OCI-M1 (cell line): ENCODE measurements at places on chromosomes 2 and 18.

GRCh38 chr2:135555311-135555710 lies 24.0 kb downstream of the R3HDM1 start:
- peak; percentile 34 for DNase-seq

DNA sequence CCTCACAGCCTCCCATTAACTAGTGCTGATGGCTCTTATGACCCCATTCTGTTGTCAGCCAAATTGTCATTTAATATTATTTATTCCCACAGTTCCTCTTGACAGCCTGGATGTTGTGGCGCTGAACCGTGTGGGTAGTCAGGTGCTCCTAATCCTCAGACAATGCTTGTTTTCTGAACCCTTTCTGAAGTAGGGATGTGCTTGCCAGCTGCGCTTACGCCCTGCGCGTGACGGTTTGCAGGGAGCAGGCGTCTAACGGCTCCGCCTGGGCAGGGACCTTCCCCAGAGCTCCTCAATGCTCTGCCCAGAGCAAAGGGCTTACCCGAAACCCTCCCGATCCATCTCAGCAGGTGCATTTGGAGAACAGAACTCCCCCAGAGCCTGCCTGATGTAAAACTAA lies 358.2 kb upstream of the MYT1L start:
- no peak for DNase-seq

DNA sequence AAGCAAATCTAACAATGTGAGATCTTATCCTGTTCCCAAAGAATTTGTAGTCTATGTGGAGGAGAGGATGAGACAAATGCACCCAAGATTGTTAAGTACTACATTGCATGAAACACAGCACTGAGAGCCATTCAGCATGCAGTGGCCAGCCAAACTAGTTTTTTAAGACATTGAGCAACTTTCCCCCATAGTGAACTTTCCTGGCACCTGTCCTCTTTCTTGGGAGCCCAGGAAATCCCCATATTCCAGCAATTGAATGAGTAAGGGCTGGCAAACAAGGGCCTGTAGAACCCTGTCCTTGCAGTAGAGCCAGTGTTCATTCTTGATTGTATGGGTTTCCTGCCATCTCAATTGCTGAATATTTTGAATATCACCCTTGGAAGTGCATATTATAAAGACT lies 58.8 kb upstream of the FIGN start:
- DNase-seq, result no peak

DNA sequence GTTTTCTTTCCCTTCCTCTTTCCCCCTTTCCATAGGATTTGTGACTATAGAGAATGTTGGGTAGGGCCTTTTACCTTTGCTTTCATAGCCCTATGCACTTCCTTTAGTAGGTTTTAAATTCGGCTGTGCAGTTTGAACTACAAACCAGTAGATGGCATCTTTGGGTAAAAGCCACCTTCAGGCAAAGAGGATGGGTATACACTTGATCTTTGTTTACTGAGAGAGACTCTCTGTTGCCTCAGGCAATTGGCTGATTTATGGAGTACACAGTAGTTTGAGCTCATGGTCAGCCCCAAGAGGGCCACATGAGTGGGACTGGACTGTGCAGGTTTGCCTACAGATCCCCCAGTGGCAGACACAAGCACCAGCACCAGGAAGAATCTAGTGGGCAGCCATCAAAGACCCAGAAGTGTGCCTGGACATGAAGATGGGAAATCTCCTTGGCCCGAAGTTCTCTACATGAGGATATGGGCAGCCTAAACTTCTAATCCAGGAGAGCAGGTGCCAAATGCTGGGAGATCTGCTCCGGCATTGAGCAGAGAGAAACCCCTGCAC lies 1304.3 kb upstream of the DDX18 start:
- DNase-seq, result peak; percentile 54

DNA sequence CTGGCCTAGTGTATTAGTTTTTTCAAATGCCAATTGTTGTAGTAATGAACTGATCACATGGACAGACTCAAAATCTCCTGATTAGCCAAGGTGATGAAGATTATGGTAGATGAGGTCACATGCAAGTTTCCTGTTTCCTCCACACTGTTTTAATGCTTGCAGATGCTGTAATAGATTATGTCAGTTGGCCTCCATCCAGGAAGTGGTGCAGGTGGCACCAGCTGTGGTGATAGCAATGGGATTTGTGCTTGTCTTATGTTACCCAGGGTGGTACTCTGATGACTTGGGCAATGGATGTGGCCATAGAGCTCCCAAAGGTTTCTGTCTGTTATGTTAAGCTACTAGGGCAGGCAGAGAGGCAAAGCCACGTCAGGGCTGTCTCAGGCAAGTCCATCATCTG lies 332.9 kb upstream of the DDX18 start:
- DNase-seq, result no peak

DNA sequence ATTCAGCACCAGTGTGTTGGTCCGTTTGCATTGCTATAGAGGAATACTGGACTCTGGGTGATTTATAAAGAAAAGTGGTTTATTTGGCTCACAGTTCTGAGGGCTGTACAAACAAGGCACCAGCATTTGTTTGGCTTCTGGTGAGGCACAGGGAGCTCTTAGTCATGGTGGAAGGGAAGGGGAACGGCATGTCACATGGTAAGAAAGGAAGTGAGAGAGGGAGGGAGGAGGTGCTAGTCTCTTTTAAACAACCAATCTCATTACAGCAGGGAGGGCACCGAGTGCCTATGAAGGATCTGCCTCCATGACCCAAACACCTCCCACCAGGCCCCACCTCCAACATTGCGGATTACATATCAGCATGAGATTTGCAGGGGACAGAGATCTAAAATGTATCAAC lies 143.9 kb upstream of the DLX2 start:
- DNase-seq, result peak; percentile 8

- DNase-seq, result no peak
Observed at GRCh38 chr2:159089543-159089942, 121.1 kb downstream of the TANC1 start.

DNA sequence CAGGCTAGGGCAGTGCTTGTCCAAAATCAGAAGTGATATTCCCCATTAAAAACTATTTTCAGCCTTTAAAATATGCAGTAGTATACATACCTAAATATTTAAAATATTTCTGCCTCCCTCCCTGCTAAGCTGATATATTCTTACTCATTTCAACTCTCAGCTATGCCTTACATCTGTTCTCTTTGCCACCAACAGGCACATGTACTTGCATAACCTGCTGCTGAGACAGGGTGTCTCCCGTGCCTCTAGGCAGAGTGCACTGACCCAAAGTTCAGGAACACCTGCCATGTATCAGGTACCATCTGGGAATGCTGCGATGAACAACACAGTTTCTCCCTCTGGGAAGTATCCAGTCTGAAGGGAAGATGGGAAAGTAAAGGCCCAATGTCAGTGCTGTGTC lies 91.7 kb downstream of the STK39 start:
- DNase-seq, result no peak

GRCh38 chr2:181657379-181657778 lies 474 bp upstream of the CERKL start:
- DNase-seq, result no peak

DNA sequence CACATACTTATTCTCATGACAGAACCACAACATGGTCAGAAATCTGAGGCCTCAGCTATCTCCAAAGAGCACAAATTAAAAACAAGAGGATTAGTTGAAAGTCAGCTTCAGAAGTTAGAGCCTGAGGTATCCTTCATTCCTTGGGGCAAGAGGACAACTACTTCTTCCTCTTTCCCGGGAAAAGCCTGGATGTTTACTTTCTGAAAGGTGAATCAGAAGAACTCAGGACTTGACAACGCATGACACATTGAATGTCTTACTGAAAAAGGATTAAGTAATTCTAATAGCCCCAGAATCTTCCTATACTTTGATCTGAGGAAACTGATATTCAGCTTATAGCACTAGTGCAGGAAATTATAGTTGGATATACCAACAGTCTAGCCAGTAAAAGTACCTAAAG lies 573.2 kb downstream of the METTL4 start:
- DNase-seq, result no peak

DNA sequence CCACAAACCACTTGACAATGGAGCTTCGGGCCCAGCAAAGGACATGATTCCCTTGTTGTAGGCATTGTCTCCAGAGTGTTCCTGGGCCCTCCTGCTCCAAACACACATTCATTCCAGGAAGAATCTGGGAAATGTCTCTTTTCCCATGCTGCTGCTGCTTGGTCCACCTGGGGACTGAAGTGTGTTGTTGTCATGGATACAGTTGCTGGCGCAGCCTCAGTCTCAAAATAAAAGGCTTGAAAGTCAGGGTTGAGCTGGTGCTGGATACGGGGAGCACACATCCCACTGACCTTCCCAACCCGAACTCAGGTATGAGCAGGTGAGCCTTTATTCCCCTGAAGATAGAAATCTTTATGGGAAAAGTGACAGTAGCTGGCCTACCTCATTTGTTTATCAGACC lies 30.6 kb upstream of the SPP2 start:
- DNase-seq, result no peak

DNA sequence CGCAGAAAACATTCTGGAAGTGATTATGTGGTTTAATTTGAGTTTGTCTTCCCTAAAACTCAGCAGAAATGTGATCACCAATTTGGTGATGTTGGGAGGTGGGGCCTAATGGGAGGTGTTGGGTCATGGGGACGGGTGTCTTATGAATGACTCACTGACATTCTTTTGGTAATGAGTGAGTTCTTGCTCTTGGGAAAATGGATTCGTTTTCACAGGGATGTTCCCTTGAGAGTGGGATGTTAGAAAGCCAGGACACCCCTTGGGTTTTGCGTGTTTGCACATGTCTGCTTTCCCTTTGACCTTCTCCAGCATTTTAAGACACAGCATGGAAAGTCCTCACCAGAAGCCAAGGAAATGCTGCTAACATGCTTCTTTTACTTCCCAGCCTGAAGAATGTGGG lies 321.5 kb upstream of the NT5C1B start:
- no peak for DNase-seq

GRCh38 chr2:237141571-237142051 lies 55.9 kb downstream of the COPS8 start:
- DNase-seq, result no peak

DNA sequence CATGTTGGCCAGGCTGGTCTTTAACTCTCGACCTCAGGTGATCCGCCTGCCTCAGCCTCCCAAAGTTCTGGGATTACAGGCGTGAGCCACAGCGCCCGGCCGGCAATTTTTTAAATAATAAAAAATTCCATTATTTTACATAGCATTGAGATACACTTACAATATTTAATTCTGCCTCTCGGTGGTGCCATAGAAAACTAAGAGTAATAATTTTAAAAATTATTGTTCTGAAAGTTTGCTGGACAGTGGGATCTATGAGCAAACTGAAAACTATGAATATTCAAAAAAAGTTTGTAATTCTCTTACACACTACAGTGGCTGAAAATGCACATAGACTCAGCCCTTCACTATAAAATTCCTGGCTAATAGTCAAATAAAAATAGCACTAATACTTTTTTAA lies 90.9 kb upstream of the STON1 start:
- no peak for DNase-seq

- no peak for DNase-seq
Observed at GRCh38 chr2:227411320-227411989, 23.7 kb upstream of the SCYGR1 start.

GRCh38 chr2:102137138-102137537 lies 5.4 kb upstream of the IL1R1 start:
- DNase-seq, result no peak

DNA sequence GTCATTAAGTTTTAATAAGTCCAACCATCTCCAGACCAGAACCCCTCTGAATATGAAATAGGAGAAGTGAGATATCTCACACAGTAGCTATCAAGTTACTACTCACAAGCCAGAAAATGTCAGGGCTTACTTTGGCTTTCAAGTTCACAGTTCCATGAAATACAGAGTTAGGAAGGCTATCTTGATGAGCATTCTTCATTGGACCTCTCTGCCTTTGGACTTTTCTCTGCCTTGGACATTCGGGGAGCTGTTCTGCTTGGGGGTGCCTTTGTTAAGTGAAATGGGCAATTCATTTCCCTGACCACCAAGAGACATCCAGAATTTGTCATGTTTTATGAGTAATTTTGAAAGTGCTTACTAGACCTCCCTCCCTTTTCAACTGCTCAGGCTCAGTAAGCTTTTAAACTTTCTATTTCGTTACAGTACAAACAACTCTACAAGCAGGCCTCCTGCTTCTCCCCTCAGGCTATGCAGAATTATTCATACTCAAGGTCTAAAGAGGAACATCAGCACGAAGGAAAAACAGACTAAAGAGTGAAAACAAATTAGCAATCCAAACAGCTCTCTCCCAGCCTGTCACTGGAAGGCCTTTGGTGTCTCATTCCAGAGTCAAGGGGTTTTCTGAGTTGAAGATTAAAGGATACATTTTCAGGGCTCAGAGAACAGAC lies 95.3 kb downstream of the MREG start:
- peak; percentile 30 for DNase-seq

DNA sequence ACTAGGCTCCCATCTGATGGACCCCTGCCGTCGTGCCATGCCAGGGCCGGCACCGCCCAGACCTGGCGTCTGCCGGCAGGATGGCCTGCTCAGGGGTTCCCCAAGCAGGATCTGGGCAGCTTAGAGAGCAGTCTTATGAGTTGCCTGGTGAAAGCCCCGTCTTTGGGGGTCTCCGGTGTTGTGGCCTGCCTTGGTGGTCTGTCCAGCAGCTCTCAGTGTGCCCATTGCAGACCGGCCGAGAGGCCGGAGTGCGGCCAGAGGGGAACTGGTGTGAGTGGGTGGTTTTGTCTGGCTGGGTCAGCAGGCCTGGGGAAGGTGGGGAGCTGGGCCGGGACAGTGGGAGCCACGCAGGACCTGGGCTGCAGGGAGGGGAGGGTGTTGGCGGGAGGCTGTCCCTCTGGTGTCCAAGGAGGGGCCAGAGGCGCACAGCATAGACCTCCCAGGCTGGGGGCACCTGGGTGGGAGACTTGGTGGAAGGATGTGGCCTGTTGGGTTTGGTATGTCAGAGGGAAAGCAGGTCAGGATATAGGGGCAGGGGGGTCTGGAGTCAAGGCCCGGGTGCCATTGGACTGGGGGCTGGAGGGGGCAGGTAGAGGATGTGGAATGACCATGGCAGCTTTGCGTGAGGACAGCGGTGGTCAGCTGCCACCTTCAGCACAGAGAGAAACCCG lies 16.5 kb downstream of the GPC1 start:
- no peak for DNase-seq

- DNase-seq, result no peak
Observed at GRCh38 chr2:239946864-239947728, 78.0 kb downstream of the NDUFA10 start.

DNA sequence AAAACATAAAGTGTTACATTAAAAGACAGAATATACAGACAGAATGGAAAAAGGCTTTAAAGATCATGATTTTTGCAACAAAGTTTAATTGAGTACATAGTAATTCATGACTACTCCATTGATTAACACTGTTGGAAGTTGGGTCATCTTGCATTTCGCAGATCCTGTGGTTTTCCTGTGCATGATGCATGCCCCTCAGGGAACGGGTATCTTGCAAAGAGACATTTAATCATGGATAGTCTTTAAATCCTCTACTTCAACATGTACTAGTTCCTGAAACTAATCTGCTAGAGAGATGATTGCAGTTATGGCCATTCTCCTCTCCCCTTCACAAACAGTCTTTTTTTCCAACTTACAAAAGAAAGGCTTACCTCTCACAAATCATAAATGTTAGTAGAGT lies 155.6 kb upstream of the DSEL start:
- DNase-seq, result no peak

GRCh38 chr18:58285449-58286130 lies 241.6 kb downstream of the NEDD4L start:
- no peak for DNase-seq
